ENCODE measurements at places on chromosomes 11 and 22. TPM values are rescaled to one million over a fixed set of nuclear protein-coding genes. Genes with fewer than 3 reads are reported as not detected.

KRTAP5-8 gene
- total RNA-seq = 0.35 TPM

LRRC56 gene
- 5.8 TPM for total RNA-seq

ENTHD1 gene
- total RNA-seq = not detected

P2RX6 gene
- 0.59 TPM for total RNA-seq

PATE2 gene
- total RNA-seq = not detected

SEC14L2 gene
- total RNA-seq = 69.0 TPM

HTR3B gene
- not detected for total RNA-seq

NRIP3 gene
- 3.4 TPM for total RNA-seq

CARD16 gene
- 109 TPM for total RNA-seq

DNA sequence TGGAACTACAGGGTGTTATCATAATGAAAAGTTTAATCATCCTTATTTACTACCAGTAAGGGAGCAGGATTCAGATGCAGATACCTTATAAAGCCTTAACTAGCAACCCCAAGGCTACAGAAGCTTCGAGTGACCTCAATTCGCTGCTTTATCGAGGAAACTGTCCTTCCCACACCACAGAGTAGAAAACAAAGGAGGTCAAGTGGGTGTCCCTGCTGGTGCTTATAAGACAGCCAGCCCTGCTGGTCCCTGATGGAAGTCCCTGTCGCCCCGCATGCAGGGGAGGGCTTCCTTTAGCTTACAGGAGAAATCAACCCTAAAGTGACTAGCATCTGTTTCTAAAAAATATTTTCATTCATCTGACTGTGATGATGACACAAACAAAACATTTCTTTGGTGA, 7.3 kb downstream of the MN1 start:
- DNase-seq = no peak

GRCh38 chr22:20933910-20934309, 16.7 kb downstream of the CRKL start:
- DNase-seq = no peak

DNA sequence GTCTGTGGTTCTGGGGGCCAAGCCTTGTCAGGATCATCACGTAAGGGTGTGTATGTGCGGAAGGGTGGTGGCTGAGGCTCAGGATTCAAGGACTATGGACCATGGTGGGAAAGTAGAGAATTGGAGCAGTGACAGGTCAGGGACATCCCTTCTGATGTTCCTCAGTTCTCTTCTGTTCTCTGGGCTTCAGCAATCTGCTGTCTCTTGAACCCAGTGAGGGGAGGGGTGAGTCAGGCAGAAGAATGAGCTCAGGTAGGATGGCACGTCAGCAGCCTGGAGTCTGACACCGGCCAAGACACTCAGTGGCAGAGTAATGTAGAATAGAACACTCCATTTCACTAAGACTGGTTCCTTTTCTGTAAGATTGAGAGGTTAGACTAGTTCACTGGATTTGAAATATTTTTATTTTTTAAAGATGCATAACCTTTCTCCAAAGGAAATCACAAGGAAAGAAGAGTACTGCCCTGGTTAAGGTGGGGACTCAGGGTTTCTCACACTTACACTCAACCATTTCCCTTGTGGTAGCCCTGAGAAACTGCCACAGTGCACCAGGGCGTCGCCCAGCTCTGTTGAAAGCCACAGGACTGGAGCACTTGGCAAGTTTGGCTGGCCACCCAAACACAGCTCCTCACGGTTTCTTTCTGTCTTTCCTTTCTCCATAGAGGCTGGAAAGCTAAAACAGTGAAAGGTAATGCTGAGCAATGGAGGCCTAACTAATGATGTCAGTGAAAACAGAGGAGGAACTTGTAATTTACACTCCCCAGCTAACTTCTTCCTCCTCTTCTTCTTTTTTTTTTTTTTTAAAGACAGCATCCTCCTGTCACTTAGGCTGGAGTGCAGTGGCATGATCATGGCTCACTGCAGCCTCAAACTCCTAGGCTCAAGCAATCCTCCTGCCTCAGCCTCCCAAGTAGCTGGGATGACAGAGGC, 23.1 kb upstream of the MICAL2 start:
- no peak for DNase-seq

DNA sequence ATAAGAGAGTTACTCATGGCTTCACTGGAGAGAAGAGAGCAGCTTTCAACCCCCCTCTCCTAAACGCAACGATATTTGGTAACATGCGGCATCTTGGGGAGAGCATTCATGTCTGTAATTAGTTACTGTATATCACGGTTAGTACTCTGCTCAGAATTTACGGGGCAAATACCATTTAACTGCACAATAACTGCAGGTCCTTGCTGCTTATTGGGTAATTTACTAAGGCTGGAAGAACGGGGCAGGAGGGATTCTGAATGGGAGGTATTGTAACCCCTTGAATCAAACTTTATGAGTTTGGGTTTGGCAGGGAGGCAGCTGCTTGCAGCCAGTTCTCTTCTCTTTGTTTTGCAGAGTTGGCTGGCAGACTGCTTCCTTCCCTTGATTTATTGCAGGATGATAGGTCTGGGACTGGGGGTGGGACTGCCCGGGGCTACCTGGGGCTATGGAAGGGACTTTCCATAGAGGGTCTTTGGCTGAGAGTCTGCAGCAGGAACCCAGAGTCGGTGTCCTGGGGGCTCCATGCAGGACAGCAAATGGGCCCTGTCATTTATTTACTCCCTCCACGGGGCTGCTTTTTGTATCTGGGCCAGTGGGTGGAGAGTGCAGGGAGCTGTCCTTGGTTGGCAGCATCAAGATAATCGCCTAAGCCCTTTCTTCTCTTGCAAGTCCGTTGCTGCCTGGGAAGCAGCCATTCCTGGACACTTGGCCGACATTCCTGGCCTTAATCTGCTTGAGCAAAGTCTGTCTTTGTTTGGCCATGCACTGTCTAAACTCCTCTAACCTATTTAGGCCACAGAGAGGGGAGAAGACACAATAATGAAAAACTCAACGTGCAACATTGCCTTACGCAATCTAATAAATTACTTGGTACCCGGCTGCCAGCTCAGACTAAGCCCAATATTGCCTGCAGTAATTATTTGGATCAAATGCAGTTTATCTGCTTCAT, 188.9 kb downstream of the ST3GAL4 start:
- DNase-seq = no peak

DNA sequence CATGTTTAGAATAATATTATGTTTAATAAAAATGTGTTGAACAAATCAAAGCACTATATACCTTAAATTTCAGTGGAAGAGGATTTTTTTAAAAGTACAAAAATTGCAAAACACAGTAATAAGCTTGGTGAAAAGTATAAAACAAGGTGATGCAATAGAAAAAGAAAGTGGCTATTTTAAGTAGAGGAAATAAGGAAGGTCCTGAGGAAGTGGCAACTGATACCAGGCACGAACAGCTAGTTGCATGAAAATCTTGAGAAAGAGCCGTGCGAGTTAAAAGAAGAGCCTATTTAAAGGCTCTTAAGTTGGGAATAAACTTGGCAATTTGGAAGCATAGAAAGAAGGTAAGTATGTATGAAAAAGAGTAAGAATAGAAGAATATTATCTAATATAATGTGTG, 1679.3 kb downstream of the LRRC4C start:
- no peak for DNase-seq

DNA sequence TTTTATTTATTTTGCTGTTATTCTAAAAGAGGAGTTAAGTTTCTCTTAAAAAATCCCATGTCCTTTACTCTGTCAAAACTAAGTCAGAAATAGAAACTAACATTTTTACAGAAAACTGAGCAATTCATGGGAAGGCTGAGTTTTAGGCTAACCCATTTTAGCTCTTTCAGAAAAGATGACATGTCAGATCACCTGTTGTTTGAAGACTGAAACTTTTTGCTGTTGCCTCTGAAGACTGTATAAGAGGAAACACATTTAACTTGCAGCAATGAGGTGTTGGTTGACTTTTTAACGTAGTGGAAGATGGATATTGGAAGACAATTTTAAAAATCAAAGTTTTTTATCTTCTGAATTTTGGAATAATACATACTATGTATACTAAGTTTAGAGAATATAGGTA, 115.4 kb downstream of the METTL15 start:
- no peak for DNase-seq

- no peak for DNase-seq
Observed at GRCh38 chr11:420911-421321, 6.1 kb upstream of the SIGIRR start.

DNA sequence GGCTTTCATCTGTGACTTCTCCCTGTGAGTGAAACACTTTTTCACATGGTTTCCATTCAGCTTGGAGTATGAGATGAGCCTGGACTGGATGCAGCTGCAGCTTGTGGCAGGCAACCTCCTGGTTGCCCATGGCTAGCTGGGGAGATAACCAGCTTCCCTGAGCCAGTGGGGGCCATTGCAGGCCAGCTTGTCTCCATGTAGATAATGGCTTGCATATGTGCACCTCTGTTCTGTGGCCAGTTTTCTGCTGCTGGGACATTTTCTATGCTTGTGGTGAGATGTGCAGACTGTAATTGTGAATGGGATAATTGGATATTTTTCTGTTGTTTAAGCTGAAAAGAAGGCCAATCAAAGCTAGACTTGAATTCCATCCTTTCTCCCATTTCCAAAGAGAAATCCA, 38.5 kb downstream of the INSC start:
- DNase-seq = no peak

- DNase-seq = no peak
Observed at GRCh38 chr11:126113515-126113957, 50.9 kb upstream of the CDON start.

- no peak for DNase-seq
Observed at GRCh38 chr22:45273452-45274075, 11.2 kb upstream of the UPK3A start.

- no peak for DNase-seq
Observed at GRCh38 chr11:102600666-102601065, 24.5 kb downstream of the MMP20 start.

DNA sequence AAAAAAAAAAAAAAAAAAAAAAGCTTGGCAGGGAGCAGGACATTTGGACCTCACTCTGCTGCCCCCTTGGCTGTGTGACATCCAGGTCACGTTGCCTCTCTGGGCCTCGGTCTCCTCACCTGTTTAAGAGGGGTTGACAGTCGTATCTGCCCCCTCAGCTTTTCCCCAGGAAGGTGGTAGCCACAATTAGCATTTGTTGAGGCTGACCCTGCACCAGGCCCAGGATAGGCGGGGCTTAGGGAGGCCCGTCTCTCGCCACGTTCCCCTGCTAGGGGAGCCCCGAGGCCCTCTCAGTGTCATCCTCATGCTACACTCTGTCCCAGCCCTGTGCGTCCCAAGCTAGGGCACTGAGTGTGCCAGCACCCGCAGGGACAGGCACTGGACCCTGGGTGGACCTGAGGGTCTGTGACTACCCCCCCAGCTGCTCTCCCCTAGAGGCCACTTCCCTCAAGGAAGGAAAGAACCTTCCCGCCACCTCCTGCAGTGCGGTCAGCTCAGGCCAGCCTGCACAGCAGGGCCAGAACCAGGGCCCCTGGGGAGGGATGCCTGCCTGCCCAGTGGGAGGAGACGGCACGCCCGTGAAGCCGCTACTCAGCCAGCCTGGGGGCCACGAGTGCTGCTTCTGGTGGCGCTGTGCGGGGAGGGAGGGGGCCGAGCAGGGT, 38.5 kb upstream of the PPARA start:
- no peak for DNase-seq

DNA sequence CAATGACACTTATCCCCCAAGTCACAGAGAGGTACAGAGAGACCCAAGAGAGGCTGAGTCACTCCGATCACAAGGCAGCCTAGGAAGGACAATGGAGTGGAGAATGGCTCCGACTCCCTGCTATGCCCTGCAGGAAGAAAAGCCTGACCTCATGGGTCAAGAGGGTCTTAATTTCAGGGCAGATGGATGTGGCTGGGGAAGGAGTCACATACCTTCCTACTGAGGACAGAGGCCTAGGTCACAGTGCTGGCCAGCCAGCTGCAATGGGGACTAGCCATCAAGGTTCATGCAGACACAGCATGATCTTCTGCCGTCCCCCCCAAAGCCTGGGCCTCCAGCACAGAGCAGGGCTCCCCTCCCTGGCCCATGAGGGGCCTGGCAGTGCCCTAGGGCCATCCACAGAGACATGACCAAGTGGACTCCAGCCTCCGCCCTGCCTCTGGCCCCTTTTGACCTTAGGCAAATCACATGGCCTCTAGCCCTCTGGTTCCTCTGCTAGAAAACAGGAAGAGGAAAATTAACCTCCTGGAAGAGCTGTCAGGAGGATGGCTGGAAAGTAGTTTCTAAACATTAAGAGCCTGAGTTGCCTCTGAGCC, 1.8 kb downstream of the ARRB1 start:
- DNase-seq = no peak

DNA sequence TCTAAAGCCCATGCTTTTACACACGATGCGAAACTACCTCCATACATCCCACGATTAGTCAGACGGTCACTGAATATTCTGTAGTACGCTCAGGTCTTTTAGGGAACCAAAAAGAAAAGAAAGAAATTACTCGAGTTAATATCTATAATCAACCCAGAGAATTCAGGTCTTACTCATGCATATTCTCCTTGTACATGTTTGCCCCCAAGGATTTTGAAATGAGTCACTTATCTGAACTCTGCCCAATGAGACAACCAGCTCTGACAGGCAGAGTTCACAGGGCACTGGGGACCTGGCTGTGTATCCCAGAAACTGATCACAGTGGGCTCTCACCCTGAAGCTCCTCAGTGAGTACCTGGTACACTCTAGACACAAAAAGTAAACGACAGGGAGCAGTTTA, 29.2 kb downstream of the RASSF10 start:
- no peak for DNase-seq

DNA sequence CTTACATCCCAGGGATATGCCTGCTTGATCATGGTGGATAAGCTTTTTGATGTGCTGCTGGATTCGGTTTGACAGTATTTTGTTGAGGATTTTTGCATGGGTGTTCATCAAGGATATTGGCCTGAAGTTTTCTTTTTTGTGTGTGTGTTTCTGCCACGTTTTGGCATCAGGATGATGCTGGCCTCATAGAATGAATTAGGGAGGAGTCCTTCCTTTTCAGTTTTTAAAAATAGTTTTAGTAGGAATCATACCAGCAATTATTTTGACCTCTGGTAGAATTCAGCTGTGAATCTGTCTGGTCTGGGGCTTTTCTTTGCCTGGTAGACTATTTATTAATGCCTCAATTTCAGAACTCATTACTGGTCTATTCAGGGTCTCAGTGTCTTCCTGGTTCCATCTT, 362.4 kb downstream of the JRKL start:
- no peak for DNase-seq

DNA sequence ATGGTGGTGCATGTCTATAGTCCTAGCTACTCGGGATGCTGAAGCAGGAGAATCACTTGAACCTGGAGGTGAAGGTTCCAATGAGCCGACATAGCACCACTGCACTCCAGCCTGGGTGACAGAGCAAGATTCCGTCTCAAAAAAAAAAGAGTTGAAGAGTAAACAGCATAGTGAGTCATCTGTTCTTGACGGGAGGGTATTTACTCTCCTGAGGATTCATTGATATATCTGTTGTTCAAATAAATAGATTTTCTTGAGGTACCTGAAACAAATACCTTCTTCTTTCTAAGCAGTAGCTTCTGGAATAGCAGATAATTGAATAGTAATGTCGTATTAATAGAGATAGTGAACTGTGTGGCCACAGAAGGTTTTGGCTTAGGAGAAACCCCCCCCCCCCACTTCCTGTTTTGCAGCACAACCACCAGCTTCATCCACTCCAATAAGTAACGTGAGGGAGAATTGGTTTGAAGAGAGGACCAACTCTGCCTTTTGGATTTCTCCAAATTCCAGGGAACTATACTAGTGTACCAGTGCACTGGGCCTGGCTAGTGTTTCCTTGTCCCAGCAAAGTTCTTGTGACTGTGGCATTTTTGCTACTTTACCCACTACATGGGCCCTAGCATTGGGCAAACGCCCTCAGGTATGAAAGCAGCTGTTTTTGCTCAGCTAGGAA, 90.0 kb downstream of the PRMT3 start:
- DNase-seq = no peak

- DNase-seq = no peak
Observed at GRCh38 chr11:6248248-6248647, 9.4 kb downstream of the CNGA4 start.
